ENCODE measurements at places on chromosomes 13 and 19. TPM values are rescaled to one million over a fixed set of nuclear protein-coding genes. Genes with fewer than 3 reads are reported as not detected.

FBXO27 gene
- total RNA-seq, result 1.9 TPM

CHST8 gene
- total RNA-seq, result not detected

RFPL4A gene
- total RNA-seq, result not detected

CADM4 gene
- total RNA-seq, result 1.4 TPM

PVR gene
- 14.7 TPM for total RNA-seq

TYROBP gene
- not detected for total RNA-seq

ZNF614 gene
- 7.1 TPM for total RNA-seq

TEX101 gene
- not detected for total RNA-seq

S1PR4 gene
- total RNA-seq, result not detected

SGTA gene
- total RNA-seq, result 18.0 TPM

PCDH17 gene
- 0.16 TPM for total RNA-seq

FOXA3 gene
- total RNA-seq, result not detected

OR1I1 gene
- total RNA-seq, result not detected

ONECUT3 gene
- total RNA-seq, result not detected

NCR1 gene
- not detected for total RNA-seq

ADGRE3 gene
- not detected for total RNA-seq

CGB5 gene
- total RNA-seq, result not detected

CLEC17A gene
- 0.09 TPM for total RNA-seq

ZNF585A gene
- total RNA-seq, result 8.0 TPM

PGLYRP1 gene
- not detected for total RNA-seq

ARHGEF18 gene
- total RNA-seq, result 32.6 TPM

SULT2B1 gene
- total RNA-seq, result 0.16 TPM

TPP2 gene
- total RNA-seq, result 47.6 TPM

KIR3DL1 gene
- not detected for total RNA-seq

TMEM150B gene
- total RNA-seq, result not detected

CDC42EP5 gene
- total RNA-seq, result 9.1 TPM

ZNF850 gene
- 1.3 TPM for total RNA-seq

CCDC8 gene
- total RNA-seq, result 50.6 TPM

CACNG6 gene
- 0.47 TPM for total RNA-seq

KRI1 gene
- 7.7 TPM for total RNA-seq

CEACAM20 gene
- not detected for total RNA-seq

GJA3 gene
- total RNA-seq, result 21.3 TPM

URAD gene
- total RNA-seq, result not detected

PSG3 gene
- total RNA-seq, result not detected

STXBP2 gene
- total RNA-seq, result 16.7 TPM

IL17D gene
- total RNA-seq, result 1.4 TPM

ZNF497 gene
- total RNA-seq, result 0.79 TPM

PSPC1 gene
- total RNA-seq, result 40.0 TPM

PCP2 gene
- not detected for total RNA-seq

PRTN3 gene
- total RNA-seq, result not detected

CAMSAP3 gene
- total RNA-seq, result not detected

CGB7 gene
- total RNA-seq, result 0.17 TPM

CASP14 gene
- not detected for total RNA-seq

Data from bronchial smooth muscle cell (primary cell).